ENCODE measurements at places on chromosomes 1 and 21.

DNA sequence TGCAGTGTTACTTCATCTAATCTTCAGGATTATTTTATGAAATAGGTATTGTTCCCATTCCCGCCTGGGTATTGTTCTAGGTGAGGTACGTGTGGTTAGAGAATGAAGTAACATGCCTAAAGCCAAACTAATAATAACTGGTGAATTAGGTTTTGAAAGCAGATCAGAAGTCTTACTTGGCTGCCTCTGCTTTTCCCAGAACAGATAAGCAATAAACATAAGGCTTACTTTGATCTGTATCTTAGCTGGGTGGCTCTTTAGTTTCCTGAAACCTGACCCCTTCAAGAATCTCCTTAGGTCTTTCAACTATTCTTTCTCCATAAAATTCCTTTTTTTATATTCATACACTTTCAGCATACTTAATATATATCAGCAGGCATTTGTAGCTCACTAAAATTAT is 65.3 kb downstream of the VAV3 start:
- DNase-seq: no peak

DNA sequence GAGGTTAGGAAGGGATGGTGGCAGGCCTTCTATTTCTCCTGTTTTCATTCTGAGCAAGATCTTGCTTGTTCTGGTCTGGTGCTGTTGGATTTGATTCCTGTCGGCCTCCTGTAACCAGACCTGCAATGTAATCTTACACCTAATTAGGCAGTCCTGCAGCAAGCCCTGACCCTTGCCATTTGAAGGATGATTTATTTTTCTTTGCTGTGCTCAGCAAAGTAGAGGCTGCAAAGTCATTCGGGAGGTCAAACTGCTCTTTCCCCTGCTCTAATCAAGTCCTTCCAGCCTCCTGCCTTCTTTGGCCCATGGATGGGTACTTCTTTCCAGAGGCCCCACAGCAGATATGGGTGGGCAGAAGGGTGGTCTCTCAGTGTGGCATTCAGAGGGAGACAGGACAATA is 417.7 kb upstream of the USP24 start:
- no peak for DNase-seq

GRCh38 chr21:28805885-28806284 is 186.8 kb downstream of the LTN1 start:
- no peak for DNase-seq

DNA sequence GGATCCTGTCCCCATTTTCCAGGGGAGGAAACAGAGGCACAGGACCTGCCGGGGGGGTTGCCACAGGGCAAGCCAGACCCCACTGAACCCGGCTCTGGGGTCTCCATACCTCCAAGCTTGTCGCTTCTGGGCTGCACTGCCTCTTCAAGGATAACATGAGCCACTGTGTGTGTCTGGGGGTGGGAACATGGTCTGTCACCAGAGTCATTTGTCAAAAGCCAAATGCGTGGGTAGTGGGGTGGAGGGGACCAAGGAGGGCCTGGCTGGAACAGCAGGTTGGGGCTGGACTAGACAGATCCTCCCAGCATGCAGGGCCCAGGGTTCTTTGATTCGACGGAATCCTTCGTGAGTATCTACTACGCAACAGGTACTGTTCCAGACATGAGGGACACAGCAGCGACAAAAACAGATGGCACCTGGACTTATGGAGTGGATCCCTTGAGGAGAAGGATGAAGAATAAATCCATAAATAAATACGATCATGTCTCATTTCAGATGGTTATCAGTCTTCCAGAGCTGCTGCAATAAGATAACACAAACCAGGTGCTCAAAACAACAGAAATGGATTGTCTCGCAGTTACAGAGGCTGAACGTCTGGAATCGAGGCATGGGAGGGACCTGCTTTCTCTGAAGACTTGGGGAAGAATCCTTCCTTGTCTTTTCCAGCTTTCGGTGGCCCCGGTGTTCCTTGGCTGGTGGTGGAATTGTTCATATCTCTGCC is 28.7 kb downstream of the C1QB start:
- no peak for DNase-seq

GRCh38 chr1:55713516-55713915 is 498.4 kb upstream of the USP24 start:
- DNase-seq: no peak

DNA sequence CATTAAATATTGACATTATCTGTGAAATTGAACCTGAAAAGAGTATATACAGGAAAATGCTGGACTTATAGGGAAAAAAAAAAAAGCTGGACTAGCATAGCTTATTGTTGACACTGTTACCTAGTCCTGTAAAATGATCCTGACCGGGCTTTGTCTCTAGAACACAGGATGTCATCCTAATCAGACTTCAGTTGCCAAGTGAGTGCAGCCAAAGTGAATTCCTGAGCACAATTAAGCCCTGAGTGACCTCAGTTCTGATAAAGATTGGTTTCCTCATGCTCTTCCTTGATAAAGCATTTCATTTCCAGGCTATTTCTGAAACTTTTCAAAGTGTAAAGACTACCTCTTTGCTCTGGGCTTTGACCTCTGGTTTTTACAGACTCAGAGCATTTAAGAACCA is 19.8 kb downstream of the SELP start:
- DNase-seq: no peak

- no peak for DNase-seq
Observed at GRCh38 chr1:203870245-203870644, 8.8 kb downstream of the SNRPE start.

DNA sequence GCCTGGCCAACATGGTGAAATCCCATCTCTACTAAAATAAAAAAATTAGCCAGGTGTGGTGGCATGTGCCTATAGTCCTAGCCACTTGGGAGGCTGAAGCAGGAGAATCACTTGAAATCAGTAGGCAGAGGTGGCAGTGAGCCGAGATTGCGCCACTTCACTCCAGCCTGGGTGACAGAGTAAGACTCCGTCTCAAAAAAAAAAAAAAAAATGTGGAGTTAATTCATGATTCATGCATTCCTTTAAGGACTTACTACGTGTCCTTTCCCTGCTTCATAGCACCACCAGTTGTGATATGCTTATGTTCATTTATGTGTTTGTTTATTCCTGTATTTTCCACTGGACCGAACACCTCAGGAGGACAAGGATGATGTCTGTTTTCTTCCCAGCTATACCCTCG is 12.7 kb upstream of the PRELP start:
- no peak for DNase-seq

- DNase-seq: no peak
Observed at GRCh38 chr1:186730951-186731729, 50.9 kb upstream of the PTGS2 start.

- no peak for DNase-seq
Observed at GRCh38 chr1:192584866-192585265, 9.3 kb downstream of the RGS1 start.

- DNase-seq: no peak
Observed at GRCh38 chr1:45722809-45723208, 27.6 kb downstream of the IPP start.

DNA sequence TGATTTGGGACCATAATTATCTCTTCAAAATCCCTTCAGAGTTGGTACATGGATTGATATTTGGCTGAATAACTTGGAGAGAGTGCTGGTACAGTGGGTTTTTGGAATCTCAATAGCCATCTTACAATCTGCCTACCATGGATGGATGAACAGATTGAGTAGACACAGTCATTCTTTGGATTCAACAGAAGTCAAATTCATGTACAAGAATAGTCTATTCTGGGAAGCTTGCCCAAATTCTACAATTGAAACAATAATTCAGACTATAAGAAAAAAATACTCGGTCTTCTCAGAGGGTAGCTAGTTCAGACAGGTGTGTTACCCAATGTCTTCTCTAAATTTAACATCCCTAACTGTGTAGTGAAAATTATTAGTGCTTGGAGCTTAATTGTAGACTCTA is 574.0 kb downstream of the LRRIQ3 start:
- no peak for DNase-seq

- no peak for DNase-seq
Observed at GRCh38 chr1:56456435-56457101, 122.8 kb downstream of the PLPP3 start.

DNA sequence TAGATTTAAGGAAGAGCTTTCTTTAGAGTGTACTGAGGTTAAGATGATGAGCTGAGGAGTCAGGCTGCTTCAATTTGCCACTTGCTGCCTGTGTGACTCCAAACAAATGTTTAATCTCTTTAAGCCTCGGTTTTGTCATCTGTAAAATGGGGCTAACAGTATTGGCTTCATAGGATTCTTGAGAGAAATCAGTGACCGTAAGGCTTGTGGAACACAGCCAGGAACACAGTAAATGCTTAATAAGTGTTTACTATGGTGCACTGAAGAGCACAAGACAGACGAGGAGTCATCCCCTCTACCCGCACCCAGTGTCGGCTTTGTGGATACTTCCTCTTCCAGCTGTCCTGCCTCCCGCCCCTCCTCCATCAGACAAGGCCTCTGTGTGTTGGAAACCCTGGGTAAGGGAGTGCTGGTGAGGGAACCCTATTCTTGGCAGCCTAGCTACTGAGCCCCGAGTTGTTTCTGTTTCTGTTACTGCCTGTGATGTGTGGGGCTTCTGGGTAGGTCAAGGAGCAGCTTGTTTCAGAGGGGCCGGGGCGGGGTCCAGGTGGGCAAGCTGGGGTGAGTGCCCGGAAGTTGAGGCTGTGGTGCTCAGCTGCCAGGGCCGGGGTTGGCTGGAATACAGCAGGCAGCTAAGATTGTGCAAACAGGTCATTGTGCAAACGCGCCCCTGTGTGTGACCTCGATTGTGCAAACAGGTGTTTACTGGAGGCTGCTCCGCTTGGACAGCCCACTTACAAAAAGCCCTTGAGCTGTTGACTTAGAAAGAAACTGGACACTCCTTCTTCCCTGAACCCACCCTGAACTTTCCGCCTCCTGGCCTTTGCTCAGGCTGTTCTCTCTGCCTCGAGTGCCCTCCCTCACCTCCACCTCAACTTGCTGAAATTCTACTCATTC is 4.0 kb upstream of the CSF3R start:
- peak; percentile 80 for DNase-seq

- no peak for DNase-seq
Observed at GRCh38 chr1:208254862-208255261, 10.7 kb upstream of the PLXNA2 start.

DNA sequence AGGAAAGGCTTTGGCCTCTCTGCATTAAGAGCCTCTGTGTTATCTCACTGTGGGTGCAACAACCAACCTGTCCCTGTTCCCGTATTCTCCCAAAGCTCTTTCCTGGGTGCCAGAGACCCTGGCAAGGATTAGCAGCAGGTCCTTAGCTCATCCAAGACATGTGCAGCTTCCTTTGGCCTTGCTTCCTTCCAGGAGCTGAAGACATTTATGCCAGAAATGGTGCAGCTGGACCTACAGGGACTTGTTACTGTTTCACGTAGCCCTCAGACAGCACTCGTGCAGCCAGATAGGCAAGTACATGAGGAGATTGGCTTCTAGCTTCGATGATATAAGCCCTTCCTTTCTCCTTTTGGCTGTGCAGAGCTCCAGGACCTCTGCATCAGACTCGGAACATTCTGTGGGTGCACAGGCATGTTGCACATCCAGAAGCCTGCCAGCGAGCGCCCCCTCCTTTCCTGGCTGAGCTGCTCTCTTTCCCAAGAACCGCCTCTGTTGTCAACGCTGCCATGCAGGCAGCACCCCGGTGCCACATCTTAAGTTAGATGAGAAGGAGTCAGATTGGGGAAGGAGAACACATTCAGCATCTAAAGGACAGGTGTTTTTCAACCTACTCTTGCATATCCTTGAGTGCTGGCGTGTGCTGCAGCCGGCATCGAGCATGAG is 284.5 kb upstream of the PLXNA2 start:
- no peak for DNase-seq

DNA sequence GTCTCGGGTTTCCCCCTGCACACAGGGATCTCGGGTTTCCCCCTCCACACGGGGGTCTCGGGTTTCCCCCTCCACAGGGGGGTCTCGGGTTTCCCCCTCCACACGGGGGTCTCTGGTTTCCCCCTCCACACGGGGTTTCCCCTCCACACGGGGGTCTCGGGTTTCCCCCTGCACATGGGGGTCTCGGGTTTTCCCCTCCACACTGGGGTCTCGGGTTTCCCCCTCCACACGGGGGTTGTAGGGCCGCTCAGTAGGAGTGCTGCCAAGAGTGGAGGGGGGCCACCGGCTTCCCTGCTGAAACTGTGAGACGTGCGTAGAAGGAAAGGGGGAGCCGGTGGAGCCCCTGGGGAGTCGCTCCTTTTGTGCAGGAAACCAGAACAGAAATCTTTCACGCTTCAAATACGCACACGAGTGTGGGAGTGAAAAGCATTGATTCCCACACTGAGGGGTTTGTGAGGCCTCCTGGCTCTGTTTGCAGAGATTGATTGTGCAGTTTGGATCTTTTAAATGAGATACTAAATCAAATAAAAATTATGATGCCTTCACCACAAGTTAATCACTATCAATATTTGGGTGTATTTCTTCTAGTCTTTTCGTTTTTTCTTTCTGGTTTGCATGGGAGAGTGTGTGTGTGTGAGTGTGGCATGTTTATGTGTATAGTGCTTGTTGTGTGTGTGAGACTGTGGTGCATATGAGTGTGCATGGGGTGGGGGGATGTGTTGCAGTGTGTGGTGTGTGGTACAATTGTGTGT is 54.3 kb upstream of the TRAPPC10 start:
- no peak for DNase-seq

DNA sequence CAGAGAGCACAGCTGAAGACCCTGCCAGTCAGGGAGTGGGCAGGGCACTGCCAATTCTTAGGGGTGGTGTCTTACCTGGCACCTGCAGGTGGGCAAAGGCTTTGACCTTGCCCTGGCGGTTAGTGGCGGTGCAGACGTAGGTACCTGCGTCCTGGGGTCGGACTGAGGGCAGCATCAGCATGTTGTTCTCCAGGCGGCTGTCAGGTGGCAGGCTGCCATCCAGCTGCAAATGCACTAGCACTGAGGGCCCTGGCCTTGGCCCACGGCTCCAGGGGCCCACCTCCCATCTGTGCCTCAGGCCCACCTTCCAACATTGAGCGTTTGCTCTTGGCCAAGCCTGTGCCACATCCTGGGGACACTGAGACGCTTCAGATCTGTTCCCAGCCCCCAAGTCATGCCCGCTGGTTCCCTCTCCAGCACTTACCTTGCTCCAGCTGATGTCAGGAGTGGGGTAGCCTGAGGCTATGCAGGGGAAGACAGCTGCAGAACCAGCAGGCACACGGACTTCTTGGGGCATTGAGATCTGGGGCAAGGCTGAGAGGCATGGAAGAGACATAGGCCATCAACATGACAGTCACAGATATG is 21.4 kb downstream of the LDLRAD2 start:
- DNase-seq: no peak
